NCI-H2227 treated with DMSO at 0.1 percent for 48 hours (cell line): ENCODE measurements at places on chromosomes 16 and 17.

DNA sequence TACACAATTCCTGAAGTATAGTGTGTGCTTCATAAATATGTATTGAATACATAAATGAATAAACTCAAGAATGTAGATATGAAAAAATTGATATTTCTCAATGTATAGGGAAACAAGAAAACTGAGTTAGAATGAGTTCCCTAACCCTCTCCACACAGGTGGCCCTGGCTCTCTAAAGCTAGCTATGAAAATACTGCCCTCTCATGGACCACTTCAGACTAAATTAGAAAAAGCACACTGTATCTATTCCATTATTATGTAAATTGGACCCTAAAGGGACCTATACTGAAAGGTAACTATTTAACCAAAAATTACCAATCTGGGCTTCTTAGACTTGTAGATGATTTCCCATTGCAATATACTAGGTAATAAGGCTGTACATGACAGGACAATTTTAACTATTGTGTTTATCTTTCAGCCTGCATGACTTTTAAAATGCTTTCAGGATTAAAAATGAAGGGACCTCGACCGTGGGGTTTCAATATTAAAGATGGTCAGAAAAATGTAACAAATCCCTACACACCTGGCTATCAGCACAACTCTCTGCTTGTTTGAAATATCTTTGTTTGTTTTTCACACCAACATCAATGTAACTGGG lies 672.5 kb upstream of the KIF2B start:
- DNase-seq, result no peak

DNA sequence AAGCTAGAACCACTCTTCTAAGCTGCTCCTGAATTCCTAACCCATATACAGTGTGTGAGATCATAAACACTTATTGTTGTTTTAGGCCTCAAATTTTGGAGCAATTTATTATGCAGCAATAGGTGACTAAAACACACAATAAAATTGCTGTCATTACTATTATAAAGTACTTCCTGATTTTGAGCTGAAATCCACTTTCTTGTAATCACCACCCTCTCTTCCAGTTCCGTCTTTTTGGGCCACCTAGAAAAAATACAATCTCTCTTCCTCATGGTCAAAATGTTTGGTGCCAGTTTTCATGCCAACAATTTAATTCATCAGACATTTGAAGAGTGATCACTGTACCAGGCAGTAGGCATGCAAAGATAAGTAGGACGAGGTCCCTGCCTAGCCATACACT lies 43.3 kb upstream of the NF1 start:
- no peak for DNase-seq

DNA sequence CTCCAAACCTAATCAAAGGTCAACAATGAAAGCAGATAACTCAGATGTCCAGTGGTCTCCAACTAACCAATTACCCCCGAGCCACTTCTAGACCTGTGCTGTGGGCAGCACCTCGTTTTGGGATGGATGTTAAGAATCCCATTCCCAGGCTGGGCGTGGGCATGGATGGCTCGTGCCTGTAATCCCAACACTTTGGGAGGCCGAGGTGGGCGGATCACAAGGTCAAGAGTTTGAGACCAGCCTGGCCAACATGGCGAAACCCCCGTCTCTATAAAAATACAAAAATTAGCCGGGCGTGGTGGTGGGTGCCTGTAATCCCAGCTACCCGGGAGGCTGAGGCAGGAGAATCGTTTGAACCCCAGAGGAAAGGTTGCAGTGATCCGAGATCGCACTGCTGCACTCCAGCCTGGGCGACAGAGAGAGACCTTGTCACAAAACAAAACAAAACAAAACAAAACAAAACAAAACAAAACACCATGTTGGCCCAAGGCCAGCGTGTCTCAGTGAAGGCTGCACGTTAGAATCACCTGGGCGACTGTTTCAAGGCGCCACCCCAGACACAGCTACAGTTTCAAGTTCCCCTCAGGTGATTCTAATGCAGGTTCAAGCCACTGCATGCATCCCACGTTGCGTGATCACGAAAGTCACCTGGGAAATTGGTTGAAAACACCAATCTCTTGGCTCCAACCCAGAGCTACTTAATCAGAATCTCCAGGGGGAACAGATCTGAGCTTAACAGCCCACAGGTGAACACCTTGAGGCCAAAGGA lies 21.3 kb downstream of the COX4I1 start:
- DNase-seq, result no peak

- DNase-seq, result no peak
These were observed 65.0 kb downstream of the TBC1D16 start for GRCh38 chr17:79970576-79971068.

DNA sequence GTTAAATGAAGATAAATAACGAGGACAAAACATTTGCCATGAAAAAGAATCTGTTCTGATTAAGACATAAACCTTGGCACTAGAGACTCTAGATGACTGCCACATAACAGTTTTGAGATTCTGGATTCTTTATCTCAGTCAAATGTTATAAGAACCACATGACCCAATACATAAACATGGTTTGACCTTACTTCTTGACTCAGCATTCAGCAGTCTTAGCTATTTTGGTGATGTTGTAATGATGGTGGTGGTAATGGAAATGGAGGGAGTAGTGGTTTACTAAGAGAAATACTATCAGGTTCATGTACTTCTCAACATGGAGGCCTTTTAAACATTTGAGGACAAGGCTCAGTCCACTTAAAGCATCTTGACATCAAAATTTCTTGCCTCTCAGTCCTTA lies 925.4 kb downstream of the CDH11 start:
- DNase-seq, result no peak
